ENCODE measurements at places on chromosomes 3 and 15.

- DNase-seq: no peak
Measured at GRCh38 chr3:49554633-49555265, 472 bp downstream of the BSN start.

DNA sequence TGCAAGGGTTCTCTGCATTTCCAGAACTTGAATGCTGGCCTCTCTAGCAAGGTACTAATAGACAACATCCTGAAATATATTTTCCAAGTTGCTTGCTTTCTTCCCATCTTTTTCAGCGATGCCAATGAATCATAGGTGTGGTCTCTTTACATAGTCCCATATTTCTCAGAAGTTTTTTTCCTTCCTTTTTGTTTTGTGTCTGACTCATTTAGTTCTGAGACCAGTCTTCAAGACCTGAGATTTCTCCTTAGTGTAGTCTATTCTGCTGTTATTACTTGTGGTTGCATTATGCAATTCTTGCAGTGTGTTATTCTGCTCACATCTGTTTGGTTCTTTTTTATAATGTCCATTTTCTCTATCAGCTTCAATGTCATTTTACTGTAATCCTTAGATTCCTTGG, 1265.0 kb upstream of the ALCAM start:
- DNase-seq: no peak

DNA sequence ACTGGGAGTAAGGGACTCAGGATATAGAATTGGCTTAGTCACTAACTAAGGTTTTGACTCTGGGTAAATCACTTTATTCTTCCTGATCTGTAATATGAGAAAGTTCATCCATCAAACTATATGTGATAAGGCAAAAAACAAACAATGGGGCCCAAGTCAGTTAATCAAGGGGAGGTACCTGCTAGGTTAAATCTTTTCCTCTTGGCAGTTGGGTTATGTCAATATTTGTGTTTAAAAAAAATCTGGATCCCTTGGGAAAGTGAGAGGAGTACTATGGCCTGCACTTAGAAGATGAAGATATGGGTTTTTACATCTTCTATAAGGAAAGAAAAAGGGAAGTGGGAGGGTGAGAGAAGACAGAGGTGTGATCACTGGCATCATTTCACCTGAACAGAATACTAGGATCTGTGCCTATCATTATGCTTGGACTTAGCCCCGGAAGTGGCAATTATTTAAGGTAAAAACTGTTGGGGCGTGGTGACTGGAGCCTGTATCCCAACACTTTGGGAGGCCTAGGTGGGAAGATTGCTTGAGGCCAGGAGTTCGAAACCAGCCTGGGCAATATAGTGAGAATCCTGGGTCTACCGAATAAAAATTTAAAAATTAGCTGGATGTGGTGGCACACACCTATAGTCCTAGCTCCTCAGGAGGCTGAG, 2.8 kb upstream of the SLC28A2 start:
- no peak for DNase-seq

DNA sequence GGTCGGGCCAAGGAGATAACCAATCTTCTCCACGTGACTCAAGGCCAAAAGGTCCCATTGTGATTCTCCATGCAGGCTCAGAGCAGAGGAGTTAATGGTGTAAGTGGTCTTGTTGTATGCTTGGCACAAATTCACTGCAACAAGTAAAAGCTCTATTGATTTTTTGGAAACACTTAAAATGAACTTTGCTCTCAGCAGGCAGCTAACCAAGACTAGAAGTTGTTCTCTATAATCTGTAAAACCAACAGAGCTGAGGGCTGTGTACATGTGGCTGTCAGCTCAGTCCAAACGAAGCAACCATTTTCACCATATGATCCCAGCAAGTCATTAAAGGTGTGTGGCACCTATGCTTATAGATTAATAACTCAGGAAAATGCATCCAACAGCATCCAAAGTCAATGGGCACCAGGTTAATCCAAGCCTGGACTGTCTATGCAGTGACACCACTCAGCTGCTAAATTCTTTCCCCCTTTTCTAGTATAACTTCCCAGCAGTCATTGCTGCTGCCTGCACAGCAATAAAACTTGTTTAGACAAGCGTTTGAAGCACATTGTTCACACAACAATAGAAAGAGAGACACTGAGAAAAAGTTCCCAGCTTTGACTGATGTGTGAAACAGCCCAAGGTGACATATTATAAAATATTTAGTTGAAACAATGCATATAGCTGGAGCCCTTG, 603.8 kb upstream of the ADAMTS9 start:
- no peak for DNase-seq

- no peak for DNase-seq
Measured at GRCh38 chr3:30344288-30344687, 262.1 kb upstream of the TGFBR2 start.

DNA sequence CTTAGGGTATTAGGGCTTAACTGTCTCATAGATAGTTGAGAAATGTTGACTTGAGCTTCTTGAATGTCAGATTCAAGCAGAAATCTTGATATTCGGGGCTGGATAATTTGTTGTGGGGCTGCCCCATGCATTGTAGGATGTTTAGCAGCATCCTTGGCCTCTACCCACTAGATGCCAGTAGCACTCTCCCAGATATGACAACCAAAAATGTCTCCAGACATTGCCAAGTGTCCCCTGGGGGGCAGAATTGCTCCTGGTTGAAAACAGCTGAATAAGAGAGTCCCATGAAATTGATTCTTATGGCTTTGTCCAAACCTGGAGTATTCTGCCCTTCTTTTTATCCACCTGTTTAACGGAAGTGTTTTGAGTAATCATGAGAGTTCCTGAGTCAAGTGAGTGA, 15.9 kb upstream of the LCMT2 start:
- no peak for DNase-seq

DNA sequence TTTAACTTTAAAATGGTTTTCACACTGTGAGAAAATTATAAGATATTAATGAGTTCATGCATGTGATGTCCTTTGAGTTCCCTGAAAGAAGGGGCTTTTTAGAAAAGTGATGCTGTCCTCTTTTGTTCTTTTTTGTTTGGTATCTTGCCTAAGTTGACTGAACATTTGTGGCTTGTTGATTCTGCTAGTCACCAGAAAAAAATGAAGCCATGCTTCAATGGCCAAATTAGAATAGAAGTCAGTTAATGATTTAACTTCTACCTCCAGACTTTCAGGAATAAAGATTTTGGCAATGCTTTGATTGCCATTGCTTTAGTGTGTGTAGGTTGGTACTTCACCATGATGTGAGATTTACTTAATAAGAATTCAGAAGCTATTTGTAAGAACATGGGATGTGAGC, 260.6 kb upstream of the NECTIN3 start:
- no peak for DNase-seq

GRCh38 chr3:52530918-52531826, 2.5 kb downstream of the NT5DC2 start:
- DNase-seq: no peak

DNA sequence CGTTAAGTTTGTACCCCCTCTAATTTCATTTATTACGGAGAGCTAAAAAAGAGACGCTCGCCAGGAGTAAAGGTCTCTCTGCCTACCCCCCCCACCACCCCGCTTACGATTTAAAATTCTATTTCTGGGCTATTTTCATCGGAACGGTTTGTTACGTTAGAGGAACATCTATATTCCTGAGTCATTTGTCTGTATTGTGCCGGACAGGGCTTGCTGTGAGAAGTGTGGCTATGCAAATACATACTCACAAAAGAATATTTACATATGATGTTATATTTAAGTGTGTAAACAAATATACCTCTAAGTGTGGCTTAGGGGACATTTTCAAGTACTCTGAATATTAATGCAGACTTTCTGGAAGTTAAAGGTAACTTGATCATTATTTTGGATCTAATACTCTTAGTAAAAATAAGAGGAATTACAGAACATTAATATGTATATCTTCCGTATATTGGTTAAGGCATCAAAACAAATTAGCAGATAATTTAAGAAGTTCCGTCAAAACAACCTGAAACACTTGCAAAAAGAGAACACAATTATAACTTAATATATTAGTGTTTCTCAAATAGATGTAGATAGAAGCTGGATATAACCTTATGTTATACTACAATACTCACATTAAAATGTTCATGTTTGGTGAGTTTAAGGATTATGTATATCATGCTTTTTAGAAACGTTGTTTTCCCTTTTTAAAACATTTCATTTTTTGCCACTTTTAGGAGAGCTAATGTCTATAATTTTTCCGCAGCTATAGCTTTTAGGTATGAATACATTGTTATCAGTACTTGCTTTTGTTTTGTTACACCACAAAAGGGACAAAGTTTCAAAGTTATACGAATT, 1.6 kb upstream of the SHOX2 start:
- no peak for DNase-seq

GRCh38 chr3:140493271-140493670, 184.6 kb upstream of the TRIM42 start:
- DNase-seq: no peak

DNA sequence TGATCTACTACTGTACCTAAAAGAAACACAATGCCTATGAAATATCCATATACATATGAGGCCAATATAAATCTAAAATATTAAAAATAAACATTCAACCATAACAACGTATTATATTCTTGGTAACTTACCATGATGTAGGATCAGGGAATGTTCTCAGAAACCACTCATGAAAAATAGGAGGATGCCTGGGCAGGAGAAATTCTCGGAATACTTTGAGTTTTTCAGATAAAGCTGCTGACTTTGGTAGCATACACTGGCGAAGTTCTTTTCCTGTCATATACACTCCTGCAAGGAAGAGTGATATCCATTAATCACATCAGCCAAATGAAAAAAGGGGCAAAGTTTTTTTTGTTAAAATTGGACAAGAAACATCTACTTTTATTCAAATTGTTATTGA, 11.3 kb upstream of the XRN1 start:
- DNase-seq: no peak

- DNase-seq: no peak
Measured at GRCh38 chr15:69793431-69793780, 304.3 kb downstream of the TLE3 start.

DNA sequence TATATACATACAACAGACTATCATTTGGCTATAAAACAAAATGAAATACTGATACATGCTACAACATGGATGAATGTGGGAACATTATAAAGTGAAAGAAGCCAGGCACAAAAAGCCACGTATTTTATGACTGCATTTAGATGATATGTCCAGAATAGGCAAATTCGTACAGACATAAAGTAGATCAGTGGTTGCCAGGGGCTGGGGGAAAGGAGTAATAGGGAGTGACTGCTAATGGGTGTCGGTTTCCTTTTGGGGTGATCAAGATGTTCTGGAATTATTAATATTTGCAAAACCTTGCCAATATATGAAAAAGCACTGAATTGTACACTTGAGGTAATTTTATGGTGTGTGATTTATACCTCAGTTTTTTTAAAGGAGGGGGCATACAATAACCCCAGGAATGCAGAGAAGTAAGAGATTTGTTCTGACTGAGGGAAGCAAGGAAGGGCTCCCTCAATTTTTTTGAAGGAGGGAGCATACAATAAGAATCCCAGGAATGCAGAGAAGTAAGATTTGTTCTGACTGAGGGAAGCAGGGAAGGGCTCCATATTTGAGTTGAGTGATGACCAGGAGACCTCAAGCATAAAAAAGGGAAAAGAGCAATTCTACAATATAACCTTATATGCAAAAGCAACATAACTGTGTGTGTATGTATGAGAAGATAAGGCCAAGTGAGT, 6.2 kb downstream of the PSMD6 start:
- no peak for DNase-seq

- DNase-seq: no peak
Measured at GRCh38 chr15:37678124-37678523, 256.3 kb upstream of the TMCO5A start.

DNA sequence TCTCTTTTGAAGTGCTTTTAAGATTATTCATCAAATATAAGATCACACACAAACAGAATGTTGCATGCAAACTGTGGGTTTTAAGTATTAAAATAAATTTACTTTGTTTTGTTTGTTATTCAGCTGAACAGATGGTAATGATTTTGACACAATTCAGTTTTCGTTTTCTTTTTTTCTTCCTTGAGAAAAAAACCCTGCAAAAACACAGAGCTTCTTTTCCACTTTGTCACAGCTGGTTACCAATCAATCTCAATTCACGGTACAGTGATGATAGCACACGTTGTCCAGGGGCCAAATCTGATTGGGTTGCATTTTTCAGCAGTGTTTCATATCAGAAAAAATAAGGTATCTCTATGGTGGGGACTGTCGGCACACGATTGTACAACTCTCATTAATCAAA, 473.6 kb downstream of the ROBO2 start:
- DNase-seq: no peak

DNA sequence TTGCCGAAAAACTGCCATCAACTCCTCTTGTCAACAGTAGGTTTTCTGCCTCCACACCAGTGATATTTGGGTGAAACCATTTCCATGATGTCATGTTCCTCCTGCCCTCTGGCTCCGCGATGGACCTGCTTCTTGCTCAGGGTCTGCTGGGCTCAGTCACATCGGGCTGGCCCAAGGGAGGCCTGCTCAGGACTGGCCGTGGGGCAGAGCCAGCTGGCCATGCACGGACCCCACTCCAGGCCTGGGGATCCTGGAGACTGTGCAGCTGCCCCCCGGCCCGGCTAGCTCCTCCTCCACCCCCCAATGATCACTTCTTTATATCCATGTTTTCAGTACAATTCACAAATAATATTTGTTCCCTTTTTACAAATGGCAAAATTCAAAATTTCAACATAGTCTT, 270.3 kb upstream of the CCDC54 start:
- DNase-seq: no peak

DNA sequence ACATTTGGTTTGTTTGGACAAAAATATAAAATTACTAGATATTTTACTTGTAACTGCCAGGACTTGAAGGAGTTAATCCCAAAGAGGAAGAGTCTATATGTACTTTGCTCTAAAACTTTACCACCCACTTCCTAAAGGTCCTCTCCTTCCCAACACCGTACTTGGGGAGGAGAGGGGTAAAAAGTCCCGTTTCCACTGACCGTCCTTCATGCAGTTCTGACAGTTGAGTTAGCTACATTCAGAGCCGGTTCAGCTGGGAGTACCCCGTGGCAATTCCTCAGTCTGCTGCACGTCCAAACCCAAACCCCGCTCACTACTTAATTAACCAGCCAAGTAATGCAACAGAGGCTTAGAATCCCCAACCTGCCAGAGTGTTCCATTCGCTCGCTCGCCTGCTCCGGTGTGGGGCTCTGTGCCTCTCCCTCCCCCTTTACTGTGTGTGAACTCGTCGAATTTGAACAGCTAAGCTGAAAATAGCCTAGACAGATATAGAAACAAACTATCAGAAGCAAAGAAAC, 519.7 kb downstream of the FOXP1 start:
- DNase-seq: peak; percentile 51

- no peak for DNase-seq
Measured at GRCh38 chr3:187685948-187686347, 15.8 kb upstream of the SST start.

DNA sequence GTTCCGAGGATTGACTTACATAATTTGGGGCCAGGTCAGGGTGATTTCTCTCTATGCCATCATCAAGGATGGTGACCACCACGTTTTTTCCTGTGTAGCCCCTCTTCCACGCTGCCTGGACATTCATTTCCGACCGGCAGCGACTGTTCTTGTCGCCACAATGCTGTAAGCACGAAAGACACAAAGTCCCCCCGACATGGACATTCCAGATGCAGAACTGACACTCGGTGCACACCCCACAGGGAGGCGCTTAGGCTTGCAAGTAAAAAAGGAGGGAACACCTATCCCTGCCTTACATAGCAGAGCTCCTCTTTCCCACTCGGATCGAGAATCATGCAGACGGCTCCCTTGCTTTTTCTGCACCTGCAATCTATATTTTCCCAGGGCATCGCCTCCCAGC, 58.2 kb downstream of the PCSK6 start:
- DNase-seq: no peak
